ENCODE measurements at places on chromosomes 3 and 15.

DNA sequence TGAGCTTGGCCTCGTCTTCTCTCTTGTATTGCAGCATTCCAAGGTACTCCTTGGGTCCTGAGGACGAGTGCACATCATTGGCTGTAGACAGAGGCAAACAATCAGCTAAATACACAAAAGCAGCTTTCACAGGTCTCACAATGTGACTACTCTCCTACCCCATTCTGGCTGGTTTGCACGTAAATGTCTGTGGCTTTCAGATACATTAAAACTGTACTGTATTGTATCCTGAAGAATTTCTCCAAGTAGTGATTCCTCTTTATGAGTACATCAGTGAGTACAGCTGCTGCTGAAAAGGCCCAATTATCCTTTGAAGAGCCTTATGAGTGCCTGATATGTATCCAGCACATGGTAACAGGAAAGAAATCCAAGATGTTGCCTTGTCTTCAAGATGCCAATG, 22.0 kb upstream of the GNB5 start:
- DNase-seq = no peak

DNA sequence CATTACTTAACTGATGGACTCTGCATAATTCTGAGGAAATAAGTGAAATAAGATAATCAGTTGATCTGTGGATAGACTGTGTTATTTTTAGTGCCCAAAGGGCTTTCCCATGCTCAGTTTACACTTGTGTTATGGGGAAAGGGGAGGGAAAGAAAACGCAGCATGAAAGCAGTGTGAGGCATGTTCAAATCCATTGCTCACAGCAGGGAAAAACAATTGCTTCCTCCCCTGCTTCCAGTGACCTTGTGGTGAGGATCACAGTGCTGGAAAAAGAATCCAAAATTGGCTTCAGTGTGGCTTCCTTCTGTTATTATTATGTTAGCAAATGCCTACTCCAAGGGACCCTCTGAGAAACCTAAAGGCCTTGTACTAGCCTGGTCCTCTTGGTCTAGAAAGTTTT, 285.1 kb upstream of the CDIN1 start:
- DNase-seq = no peak

GRCh38 chr3:19489936-19490335, 341.6 kb downstream of the KCNH8 start:
- DNase-seq = no peak

DNA sequence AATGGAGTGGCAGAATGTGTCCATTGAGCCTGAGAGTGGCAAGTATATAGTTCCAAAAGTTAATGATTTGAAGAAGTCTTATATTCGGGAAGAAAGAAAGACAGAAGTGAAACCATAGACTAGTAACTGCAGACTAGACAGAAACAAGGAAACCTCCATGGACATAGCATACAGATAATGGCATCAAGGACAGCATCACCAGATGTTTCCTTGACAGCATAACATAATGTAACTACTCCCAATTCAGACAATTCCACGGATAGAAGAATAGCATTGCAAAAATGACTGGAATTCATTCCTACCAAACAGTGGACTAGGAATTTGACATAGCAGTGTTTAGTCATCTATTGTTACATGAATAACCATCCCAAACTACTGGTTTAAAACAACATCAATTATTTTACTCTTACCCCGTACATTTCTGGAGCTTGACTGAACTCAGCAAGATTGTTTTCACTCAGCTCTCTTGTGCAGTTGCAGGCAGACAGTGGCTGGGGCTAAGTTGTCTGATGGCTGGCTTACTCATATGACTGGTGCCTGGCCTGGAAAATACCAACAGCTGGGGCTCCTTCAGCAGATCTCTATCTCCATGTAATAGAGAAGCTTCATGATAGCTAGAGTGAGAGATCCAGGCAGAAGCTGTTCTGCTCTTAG, 109.7 kb upstream of the GADL1 start:
- no peak for DNase-seq

- peak; percentile 24 for DNase-seq
These were observed 110.8 kb upstream of the NDN start for GRCh38 chr15:23797747-23798446.

GRCh38 chr3:24167429-24167828, 222.3 kb downstream of the NR1D2 start:
- no peak for DNase-seq

GRCh38 chr15:79881668-79882067, 15.1 kb downstream of the MTHFS start:
- no peak for DNase-seq

- no peak for DNase-seq
These were observed 1.8 kb upstream of the LAMB2 start for GRCh38 chr3:49134471-49135265.

- no peak for DNase-seq
These were observed 41.6 kb downstream of the TRANK1 start for GRCh38 chr3:36903119-36903882.

DNA sequence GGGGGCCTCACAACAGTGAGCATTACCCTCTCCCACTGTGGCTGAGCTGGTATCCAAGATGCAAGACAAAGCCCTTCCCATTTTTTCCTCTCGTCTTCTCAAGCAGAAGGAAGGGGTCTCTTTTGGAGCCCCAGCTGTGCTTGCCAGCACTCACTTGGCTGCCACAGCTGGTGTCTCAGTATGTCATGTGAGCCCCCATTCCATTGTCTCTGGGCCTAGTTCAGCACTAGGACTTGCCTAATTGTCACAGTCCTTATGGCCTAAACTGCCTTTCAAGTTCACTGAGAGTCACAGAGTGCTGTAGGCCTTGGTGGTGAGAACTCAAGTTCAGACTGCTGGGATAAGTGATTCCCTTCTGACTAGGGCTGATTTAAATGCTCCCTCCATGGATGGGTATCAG, 89.8 kb downstream of the ARHGEF26 start:
- no peak for DNase-seq

DNA sequence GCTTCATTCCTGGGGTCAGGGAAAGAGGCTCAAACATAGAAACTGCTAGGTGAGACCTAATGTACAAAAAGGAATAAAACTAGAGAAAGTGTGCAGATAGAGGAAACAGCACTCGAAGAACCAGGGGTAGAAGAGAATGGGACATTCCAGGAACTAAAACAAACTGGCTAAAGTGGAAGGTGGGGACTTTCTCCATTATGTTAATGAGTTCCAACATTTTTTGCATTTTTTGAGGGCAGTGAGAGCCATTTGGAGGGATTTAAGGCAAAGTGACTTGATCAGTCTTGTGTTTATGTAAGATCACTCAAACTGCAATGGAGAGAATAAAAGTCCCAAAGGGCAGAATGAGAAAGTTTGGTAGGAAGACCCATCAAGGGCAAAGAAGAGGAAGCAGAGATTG, 20.6 kb upstream of the SLC4A7 start:
- no peak for DNase-seq

GRCh38 chr15:72809329-72809728, 25.8 kb upstream of the ADPGK start:
- no peak for DNase-seq

- no peak for DNase-seq
These were observed 32.4 kb downstream of the FRMD4B start for GRCh38 chr3:69353503-69353902.

GRCh38 chr3:187516446-187517185, 148.4 kb downstream of the RTP4 start:
- DNase-seq = no peak

- no peak for DNase-seq
These were observed 139.2 kb downstream of the AQP9 start for GRCh38 chr15:58277333-58277732.

- no peak for DNase-seq
These were observed 999.5 kb downstream of the TUSC7 start for GRCh38 chr3:117709108-117709507.

- no peak for DNase-seq
These were observed 13.4 kb downstream of the LRIG1 start for GRCh38 chr3:66487465-66487864.

DNA sequence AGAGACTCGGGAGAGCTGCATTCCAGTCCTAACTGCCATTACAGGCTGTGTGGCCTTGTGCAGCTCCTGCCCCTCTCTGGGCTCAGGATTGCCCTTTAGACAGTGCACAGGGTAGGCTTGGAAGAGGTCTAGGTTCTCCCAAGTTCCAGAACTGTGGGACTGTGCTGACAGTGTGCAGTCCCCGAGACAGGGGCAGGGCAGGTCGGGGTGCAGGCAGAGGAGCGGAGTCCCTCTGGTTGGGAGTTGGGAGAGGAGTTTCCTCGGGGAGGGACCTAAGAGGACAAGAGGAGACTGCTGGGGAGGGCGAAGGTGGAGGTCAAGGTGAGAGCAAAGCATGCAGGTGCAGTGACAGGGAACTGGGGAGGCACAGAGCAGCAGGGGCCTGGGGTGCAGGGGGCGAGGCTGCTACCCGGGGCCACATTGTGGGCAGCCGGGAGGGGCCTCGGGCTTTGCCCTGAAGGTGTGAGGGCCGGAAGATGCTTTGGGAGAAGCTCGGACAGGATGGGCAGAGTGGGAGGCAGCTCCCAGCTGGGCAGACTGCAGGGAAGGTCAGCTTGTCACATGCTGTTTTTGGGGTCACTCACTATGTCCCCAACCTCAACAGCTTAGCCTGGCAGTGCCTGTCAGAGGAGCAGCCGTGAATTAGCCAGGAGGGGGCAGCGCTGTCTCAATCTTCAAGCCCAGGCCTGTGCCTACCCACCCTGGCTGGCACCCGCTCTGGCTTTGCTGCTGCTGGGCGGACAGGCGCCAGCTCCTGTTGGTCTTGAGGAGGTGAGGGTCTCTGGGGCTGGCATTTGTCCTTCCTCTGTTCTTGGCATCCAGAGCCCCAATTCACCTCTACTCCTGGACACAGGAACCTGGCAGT, 15.4 kb upstream of the CSPG4 start:
- DNase-seq = no peak

- no peak for DNase-seq
These were observed 8.8 kb upstream of the SLC6A6 start for GRCh38 chr3:14393440-14394106.

GRCh38 chr3:159252772-159253384, 451.0 kb downstream of the MFSD1 start:
- no peak for DNase-seq

DNA sequence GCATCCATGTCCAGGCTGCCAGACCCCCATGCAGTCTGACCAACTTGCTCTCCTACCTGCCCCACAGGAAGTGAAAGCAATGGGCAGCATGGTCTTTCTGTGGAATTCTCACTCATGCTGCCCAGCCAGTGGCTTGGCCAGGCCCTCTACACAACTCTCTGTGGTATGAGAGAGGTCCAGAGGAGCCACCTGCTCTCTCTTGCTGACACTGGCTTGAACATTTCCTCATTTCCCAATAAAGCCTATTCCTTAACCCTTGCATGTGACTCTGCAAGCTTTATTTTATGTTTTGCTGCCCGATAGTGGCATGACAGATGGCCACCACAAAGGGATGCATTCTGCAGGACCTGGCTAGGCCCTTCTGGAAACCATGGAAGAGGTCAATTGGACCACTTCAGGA, 53.8 kb downstream of the CCR1 start:
- no peak for DNase-seq

GRCh38 chr3:172708921-172709773, 1.7 kb downstream of the NCEH1 start:
- DNase-seq = no peak

DNA sequence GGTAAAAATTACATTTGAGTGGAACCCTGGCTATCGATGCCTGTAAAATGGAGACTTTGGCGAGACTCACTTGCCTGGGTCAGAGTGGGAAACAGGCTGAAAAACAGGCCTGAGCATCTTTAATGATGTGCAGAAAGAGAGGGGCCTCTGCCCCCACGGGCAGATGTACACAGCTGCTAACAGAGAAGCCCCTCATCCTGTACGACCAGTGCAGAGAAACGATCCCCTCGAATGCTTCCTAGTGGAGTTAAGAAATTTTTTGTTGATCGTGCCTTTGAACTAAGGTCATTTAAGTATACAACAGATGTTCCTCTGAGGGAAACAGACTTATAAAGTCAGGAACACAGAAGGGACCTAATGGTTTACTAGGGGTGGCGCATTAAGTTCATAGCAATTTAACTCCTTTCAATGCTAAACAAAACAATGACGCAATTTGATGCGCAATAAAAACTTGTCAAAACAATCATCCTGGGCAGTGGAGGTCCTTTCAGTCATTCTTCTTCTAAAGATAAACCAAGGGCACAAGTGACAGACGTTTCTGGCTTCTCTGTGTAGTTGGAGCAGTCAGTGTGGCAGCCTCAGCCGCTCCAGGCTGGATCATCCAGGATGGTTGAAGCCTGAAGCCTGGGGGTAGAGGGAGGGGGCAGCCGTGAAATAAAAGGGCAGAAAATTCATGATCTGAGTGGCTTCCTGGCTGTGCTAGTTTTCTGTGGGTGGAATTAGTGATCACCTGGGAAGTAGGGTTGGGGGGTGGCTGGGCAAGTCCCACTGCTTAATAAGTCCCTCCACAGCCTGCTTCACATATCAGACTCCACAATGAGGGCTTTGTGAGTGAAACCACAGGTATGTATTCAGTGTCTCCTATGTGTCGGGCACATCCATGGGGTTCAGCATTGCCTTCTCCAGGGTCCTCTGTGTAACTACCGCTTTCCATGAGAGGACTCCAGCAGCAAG, 50.8 kb upstream of the MRPS22 start:
- DNase-seq = no peak

- no peak for DNase-seq
These were observed 59.8 kb upstream of the IP6K2 start for GRCh38 chr3:48776854-48777253.

DNA sequence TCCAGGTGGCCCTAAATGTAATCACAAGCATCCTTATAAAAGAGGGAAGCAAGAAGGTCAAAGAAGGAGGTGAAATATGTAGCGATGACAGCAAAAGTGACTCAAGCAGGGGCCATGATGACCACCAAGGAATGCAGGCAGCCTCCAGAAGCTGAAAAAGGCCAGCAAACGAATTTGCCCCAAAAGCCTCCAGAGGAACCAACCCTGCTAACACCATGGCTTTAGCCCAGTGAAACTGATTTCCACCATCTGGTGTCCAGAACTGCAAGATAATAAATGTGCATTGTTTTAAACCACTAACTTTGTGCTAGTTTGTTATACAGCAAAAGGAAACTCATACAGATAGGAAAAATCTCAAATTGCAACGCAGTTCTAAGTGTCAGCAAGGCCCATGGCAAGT, 23.0 kb upstream of the RBSN start:
- DNase-seq = no peak

DNA sequence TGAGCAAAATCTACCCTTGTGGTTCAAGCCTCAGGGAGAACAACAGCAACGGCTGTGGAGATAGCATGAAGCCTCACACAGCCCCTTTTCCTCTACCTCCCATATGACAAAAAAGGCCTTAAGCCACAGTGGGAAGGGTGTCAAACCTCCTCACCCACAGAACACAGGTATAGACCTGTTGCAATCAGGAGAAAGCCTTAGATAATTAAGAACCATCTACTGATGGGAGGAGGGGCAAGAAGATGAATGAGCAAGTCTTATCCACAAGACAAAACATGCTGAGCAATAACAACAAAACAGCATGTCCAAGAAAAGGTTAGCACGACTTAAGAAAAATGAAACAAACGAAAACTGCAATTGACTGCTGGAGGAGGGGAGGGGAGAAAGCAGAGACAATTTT, 272.9 kb upstream of the BCHE start:
- DNase-seq = no peak

GRCh38 chr3:112446343-112446742, 52.9 kb downstream of the BTLA start:
- no peak for DNase-seq

All from forelimb muscle (tissue), 1 donor.